ENCODE measurements at places on chromosomes 1 and 21.

DNA sequence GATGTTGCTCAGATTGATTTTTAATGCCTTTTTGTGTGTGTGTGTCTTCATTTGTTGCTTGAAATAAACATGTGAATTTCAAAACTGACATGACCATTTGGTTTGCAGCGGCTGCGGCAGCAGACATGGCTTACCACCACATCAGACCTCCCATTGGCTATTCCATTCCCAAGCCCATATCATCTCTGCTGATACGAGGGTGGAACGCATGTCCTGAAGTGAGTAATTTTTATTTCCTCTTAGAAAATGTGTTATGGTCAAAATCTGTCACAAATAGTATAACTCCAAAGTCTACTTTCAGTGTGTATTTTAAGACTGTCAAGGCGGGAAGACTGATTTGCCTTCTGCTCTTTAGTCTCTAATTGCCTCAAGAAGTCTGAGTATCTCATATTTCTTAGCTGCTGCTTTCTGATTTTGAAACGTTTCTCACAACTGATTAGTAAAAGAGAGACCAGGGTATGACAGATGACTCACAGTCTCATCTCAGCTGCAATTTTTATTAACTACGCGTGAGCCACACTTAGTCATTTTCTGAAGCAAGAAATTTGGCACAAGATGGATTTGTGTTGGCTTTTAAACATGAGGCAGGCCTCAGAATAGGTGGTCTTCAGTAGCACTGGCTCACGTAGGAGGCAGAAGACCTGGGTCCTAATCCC is 49.0 kb downstream of the LRRC53 start:
- H3K27ac ChIP-seq: no peak overlapping the region
- peaks cover 2% of the 10 kb centered on the region for H3K4me1 ChIP-seq
- H3K4me3 ChIP-seq: no peak overlapping the region
- no peaks in the 10 kb centered on the region for H3K27me3 ChIP-seq
- H3K36me3 ChIP-seq: no peaks in the 10 kb centered on the region
- DNase-seq: no peak

DNA sequence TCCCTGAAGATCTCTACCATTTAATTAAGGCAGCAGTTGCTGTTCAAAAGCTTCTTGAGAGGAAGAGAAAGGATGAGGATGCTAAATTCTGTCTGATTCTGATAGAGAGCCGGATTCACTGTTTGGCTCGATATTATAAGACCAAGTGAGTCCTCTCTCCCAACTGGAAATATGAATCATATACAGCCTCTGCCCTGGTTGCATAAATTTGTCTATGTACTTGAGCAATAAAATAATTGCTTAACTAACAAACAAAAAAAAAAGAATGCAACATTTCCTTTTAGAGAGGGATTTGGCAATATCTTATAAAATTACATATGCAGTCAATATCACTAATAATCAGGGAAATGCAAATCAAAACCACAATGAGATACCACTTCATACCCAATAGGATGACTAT is 26.8 kb downstream of the ALDH9A1 start:
- peaks cover 6% of the 10 kb centered on the region for H3K4me1 ChIP-seq
- H3K27me3 ChIP-seq: no peaks in the 10 kb centered on the region
- no peak overlapping the region for H3K4me3 ChIP-seq
- no peak for DNase-seq
- H3K27ac ChIP-seq: no peak overlapping the region

GRCh38 chr1:225949041-225949440 is 8.0 kb upstream of the LEFTY2 start:
- peaks cover 11% of the 10 kb centered on the region for H3K4me1 ChIP-seq
- DNase-seq: no peak
- H3K36me3 ChIP-seq: no peaks in the 10 kb centered on the region
- no peak overlapping the region for H3K27ac ChIP-seq
- H3K4me3 ChIP-seq: no peak overlapping the region

DNA sequence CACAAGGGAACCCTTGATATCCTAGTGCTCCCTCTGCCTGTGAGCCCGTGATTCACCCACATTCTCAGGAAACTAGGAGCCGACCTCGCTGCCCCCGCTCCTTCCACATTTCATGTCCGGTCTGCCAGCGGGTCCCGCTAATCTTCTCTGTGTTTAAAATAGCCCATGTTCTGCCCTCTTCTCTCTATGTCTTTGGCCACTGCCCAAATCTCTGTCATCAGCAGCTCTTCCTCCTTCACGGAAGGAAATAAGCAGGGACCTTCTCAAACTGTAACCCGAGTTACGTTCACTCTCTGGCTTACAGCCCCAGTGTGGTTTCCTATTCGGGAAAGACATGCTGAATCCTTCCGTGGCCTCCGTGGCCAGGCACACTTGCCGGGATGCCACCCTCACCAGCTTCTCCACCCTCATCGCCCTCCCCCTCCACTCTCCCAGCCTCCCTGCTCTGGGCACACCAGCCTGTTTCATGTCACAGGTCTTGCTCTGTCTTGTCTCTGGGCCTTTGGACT is 21.1 kb upstream of the UBXN10 start:
- no peak overlapping the region for H3K27ac ChIP-seq
- H3K4me1 ChIP-seq: no peaks in the 10 kb centered on the region
- H3K4me3 ChIP-seq: no peak overlapping the region
- no peak for DNase-seq
- no peaks in the 10 kb centered on the region for H3K36me3 ChIP-seq

DNA sequence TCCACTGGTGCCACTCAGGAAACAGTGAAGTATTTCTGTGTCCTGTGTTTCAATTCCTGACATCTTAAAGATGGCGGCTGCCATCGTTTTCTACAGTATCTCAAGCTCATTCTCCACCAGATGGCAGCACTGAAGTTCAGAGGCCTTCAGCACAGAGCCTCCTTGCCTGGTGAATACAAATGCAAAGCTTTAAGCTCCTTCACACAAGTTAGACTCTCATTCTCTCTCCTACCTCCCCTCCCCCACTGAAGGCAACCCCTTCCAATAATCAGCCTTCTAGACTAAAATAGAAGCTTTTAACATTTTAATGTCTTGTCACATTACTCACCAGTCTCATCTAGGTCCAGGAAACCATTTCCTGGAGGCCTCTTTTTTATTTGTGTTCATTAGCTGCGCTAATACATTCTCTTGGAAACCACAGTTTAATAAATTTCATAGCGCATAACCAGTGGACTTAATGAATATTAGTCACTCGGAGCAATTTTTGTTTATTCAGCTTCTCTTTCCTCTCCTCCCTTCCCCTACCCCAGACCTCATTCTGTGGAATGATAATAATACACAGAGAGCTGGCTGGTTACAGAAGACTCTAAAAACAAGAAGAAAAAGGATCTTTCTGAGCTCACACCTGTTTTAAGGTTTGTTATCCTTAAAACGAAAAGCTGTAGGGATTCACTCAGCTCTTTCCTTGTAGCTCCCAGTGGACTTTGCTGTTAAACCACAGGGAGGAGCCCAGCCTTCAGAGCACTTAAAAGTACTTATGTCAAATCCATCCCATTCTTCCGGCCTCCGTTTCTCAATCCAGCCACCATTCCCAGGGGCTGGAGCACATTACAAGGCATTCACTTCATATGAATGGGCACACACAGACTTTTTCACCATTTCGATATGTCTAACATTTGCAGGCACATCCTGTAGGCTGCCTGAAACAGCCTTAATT is 384.9 kb downstream of the HLX start:
- H3K4me1 ChIP-seq: no peaks in the 10 kb centered on the region
- no peaks in the 10 kb centered on the region for H3K36me3 ChIP-seq
- peak; percentile 42 for DNase-seq
- peaks cover 4% of the 10 kb centered on the region for H3K27me3 ChIP-seq
- H3K27ac ChIP-seq: no peak overlapping the region
- H3K4me3 ChIP-seq: no peak overlapping the region

DNA sequence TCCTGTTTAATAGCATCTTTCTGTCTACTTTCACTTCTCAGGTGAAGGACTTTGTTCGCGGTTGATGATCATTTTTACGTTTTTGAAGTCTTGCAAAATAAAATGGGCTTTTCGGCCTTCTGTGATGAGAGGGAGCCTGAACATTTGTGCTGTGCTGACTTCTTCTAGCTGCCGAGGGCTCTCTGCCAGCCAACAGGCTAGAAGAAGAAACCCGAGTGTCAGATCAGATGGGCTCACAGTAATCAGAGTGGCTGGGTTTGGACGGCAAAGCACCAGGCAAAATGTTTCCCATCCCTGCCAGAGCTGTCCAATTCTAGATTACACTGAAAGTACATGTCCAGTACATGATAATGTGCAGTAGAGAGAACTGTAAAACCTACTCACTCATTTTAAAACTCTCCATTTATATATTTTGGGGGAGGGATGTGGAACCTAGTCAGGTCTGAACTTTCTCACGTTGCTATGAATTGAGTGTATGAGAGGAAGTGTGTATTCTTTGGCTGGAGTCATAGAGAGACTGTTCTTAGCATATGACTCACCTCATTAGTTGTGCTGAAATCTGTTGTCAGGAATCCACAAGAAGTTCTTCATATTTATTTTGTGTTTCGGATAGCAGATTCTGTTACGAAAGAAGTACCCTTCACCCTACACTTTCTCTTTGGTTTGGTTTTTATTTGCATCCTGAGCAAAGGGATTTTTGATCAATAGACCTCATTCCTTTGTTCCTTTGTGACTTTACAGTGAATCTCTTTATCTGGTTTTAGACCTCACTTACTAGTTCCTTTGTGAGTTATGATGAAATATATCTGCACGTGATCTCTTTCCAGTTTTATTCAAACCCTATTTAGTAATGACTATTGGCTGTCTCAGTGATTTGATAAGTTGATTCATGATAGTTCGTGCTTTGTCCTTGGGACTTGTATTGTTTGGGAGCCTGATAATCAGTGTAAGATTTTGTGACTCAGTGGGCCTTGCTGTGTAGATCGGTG is 4.8 kb downstream of the ATP1A1 start:
- peaks cover 43% of the 10 kb centered on the region for H3K36me3 ChIP-seq
- H3K27ac ChIP-seq: peak overlapping the region; percentile 83
- no peaks in the 10 kb centered on the region for H3K27me3 ChIP-seq
- DNase-seq: peak; percentile 49
- H3K4me3 ChIP-seq: peak overlapping the region; percentile 77
- H3K4me1 ChIP-seq: peaks cover 75% of the 10 kb centered on the region

GRCh38 chr1:19483261-19483660 is 2.1 kb downstream of the CAPZB start:
- peak; percentile 54 for DNase-seq
- H3K4me3 ChIP-seq: peak overlapping the region; percentile 92
- H3K36me3 ChIP-seq: peaks cover 58% of the 10 kb centered on the region
- H3K27me3 ChIP-seq: no peaks in the 10 kb centered on the region

- H3K4me1 ChIP-seq: peaks cover under 1% of the 10 kb centered on the region
- no peaks in the 10 kb centered on the region for H3K36me3 ChIP-seq
- H3K27me3 ChIP-seq: peaks cover 8% of the 10 kb centered on the region
- DNase-seq: no peak
- H3K27ac ChIP-seq: no peak overlapping the region
- no peak overlapping the region for H3K4me3 ChIP-seq
These were observed 24.5 kb downstream of the CXADR start for GRCh38 chr21:17537299-17537698.

- peak overlapping the region; percentile 28 for H3K27ac ChIP-seq
- no peaks in the 10 kb centered on the region for H3K27me3 ChIP-seq
- DNase-seq: peak; percentile 30
- H3K36me3 ChIP-seq: peaks cover 19% of the 10 kb centered on the region
- H3K4me3 ChIP-seq: no peak overlapping the region
These were observed 43.0 kb downstream of the JAK1 start for GRCh38 chr1:64923294-64923718.

DNA sequence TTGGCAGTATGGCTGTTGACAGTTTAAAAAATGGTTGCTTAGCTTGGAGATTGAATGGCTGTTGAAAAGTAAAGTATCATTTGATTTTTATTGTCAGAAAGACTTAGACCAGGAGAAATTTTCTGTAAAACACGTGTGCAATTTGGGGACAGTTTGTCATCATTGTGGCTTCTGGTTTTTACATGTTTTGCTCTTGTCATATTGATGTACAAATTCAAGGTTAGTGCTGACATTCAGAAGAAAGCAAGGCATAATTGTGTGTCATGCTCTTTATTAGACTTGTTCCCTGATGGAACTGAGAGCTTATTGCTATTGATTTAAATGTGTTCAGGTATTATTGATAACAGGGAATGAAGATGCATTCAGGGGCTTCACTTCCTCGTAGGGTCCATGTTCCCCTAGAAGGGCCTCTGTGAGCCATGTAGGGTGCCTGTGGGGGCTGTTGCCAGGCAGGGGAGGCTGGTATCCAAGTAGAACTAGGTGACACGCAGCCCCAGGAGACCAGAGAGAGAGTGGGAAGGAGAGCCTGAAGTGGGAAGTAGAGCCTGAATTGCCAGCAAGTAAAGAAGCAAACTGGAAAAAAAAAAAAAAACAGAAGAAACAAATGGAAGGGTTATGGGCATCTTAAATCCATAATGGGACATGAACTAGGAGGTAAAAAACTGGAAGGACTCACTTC is 32.7 kb upstream of the PLXNA2 start:
- H3K4me3 ChIP-seq: no peak overlapping the region
- H3K36me3 ChIP-seq: no peaks in the 10 kb centered on the region

GRCh38 chr1:158354255-158354654 is 561 bp downstream of the CD1E start:
- H3K27me3 ChIP-seq: peaks cover 23% of the 10 kb centered on the region
- H3K4me1 ChIP-seq: no peaks in the 10 kb centered on the region
- no peaks in the 10 kb centered on the region for H3K36me3 ChIP-seq
- no peak for DNase-seq
- no peak overlapping the region for H3K4me3 ChIP-seq

DNA sequence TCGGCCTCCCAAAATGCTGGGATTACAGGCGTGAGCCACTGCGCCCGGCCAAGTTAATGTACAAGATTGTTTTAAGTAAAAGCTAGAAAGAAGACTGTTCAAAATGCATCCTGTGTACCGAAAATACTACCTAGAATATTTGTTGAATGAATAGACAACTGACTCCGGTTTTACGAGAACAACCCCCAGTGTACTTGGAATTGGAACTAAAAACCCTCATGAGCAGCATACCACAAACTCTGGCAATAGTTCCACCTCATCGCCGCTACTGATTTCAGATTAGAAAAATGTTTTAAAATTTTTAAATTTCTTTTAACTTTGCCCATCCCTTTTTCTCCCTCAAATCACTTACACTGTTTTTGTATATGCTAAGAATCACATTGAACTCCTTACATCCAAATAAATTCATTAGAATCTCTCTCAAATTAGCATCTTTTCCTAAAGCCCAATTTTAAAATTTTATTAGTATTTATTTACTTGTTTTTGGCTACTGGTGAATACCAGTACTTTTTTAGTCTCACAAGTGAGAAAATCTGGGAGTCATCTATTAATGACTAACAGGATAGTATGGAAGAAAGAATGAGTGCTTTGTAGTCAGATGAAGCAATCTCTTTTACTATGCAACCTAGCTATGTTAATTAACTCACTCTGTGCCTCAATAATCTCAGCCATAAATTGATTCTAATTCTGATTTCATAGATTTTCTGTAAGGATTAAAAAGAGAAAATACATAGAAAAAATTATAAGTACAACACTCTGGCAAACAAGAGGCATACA is 95.1 kb downstream of the GPATCH2 start:
- H3K36me3 ChIP-seq: no peaks in the 10 kb centered on the region
- H3K4me1 ChIP-seq: no peaks in the 10 kb centered on the region
- H3K27me3 ChIP-seq: no peaks in the 10 kb centered on the region
- DNase-seq: no peak
- H3K4me3 ChIP-seq: no peak overlapping the region

All from activated CD4-positive, alpha-beta memory T cell treated with anti-CD3 and anti-CD28 coated beads, Interleukin-2, amount 10 ng/mL, durations not matched to agents 7 days and 5 days (primary cell).